ENCODE measurements at places on chromosomes 3 and 15.

DNA sequence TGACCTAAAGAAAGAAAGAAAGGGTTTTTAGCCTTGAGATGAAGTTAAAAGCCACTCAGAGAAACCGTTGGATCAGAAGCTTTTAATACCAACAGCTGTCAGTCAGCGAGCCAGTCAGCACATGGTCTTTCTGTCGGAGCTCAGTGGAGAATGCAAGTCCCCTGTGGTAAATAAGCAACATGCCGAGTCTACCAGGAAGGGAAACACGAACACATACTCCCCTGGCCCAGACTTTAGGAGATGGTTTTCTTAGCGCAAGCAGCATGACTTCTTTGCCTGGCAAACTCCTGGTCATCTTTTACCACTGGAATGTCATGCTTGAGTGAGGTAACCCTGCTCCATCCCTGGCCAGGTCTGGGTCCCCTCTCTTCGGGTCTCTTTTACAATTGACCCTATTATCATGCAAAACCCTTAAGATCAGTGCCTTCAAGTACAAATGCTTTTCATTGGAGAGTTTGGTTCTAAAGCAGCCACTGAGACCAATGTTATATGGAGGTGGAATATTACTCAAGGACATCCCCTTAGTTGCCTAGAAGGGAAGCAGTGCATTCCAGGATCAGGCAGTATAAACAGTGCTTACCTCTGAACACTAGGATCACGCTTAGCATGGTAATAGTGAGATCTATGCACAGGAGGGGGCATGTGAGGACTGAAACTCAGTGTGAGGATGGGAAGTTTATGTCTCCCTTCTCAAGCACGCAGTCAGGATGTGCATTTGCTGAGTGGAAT, 28.2 kb downstream of the SLCO3A1 start:
- no peak for DNase-seq

- peak; percentile 59 for DNase-seq
Measured at GRCh38 chr3:67790043-67790442, 135.6 kb upstream of the SUCLG2 start.

GRCh38 chr3:50154476-50154839, 666 bp upstream of the SEMA3F start:
- DNase-seq, result no peak

- no peak for DNase-seq
Measured at GRCh38 chr3:71464613-71465012, 118.9 kb downstream of the FOXP1 start.

DNA sequence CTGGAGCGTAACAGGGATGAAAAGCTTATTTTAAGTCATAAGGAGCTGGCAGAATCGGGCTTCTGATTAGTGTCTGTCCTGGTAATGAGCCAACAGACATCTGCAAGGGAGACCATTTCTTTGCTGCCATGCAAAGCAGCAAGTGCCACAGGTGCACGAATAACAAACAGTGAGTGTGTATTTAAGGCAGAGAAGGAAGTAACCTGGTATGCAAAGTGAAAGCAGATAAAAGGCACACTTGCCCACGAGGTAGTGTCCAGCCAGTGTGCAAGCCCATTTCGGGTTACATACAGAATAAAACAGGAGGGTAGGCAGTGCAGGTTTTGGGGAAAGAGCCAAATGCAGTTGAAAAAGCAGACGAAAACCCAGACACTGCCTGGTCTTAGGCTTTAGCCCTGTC, 1153.7 kb downstream of the SI start:
- DNase-seq, result no peak

DNA sequence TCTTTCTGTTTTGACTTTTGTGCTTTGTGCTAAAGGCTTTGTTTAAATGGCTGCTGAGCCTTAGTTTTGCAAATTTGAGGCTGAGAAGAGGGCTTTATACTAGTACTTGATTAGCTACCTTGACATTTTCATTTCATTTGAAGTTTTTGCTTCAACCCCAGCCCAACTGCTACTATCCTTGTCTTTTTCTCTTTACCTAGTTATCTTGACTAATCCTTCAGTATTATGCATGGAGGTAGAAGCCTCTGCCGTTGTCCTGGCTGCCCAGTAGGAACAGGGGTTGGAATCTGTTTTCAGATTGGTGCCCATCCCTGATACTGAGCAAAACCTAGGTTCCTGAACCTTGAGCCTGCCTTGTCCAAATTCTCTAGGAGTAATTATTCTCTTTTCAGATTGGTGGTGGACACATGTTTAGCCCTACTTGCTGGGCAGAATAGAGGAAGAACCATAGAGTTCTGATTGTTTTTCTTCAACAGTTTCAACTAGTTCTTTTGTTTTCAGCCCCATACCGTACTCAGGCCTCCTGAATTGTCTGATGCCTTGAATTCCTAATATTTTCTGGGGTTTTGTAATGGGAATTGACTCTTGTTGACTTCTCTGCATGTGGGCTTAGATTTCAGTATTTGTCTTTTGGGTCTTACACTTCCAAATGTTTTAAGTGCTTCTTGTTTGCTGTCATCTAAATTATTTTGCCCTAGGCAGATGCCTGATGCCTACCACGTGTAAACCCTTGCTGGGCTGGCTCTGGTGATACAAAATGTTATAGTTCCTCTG, 143.2 kb downstream of the DOCK3 start:
- DNase-seq, result no peak

- DNase-seq, result peak; percentile 78
Measured at GRCh38 chr3:150384296-150385212, 23.5 kb upstream of the TSC22D2 start.

DNA sequence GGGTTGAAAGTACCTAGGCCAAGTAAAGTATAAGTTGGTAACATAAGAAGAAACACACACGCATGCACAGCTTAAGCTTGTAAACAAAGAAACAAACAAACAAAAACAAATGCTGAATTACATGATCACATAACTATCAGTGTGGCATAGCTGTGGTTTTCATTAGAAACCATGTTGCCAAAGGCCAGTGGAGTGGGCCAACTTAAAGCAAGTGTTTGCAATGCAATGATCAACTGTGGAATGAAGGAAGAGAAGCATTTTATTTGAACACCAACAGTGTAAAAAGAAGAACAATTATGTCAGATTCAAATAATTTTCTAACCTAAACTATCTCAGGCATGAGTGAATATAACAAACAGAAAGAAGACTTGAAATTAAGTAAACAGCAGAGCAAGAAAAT, 199.4 kb upstream of the STRIT1 start:
- DNase-seq, result no peak

GRCh38 chr3:123660900-123661299, 76.0 kb upstream of the HACD2 start:
- no peak for DNase-seq

- no peak for DNase-seq
Measured at GRCh38 chr3:8457039-8457438, 44.6 kb upstream of the LMCD1 start.

- peak; percentile 75 for DNase-seq
Measured at GRCh38 chr15:49235446-49236124, 65.5 kb downstream of the GALK2 start.

DNA sequence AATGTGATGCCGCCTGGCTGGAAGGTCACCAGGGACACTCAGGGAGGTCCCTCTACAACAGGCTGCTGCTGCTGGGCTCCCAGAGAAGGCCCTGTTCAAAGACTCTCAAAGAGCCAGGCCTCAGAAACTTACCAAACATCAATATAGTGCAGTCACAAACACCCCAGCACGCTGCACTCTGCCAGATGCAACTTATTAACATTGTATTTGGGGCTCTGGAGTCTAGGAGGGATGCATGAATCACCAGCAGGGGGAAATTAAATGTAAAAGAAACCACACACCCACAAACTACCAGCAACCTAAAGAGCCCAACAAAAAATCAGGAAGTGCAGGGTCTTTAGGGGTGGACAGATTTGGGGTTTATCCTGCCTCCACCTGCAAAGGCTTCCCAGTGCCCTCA, 74.6 kb upstream of the SPATA12 start:
- DNase-seq, result no peak

DNA sequence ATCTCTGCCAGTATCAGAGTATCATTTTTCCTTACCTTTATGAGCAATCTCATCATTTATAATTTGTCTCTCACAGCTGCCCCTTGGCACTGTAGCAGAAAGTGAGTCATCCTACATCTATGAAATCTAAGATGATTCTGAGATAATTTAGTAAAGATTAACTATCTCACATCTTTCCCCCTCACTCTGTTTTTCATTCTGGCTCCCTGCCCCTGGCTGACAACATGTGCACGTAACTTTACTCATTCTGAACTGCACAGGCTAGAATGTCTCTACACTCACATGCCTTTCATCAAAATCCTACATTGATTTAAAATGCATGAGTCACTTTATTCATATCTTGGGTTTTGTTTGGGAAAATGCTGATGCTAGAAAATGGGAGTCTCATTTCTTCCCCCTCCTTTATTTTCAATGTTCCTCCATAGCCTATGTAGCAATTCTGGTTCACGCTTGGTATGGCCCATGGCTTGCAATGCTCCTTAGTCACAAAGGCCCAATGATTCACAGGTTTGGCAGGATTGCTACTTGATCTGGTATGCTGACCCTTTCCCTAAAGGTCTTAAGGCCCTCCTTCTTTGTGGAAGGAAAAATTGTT, 838.5 kb downstream of the TUSC7 start:
- DNase-seq, result no peak

- DNase-seq, result no peak
Measured at GRCh38 chr3:186079925-186080324, 29.0 kb downstream of the ETV5 start.

GRCh38 chr3:26628915-26629314, 6.3 kb downstream of the LRRC3B start:
- DNase-seq, result no peak

DNA sequence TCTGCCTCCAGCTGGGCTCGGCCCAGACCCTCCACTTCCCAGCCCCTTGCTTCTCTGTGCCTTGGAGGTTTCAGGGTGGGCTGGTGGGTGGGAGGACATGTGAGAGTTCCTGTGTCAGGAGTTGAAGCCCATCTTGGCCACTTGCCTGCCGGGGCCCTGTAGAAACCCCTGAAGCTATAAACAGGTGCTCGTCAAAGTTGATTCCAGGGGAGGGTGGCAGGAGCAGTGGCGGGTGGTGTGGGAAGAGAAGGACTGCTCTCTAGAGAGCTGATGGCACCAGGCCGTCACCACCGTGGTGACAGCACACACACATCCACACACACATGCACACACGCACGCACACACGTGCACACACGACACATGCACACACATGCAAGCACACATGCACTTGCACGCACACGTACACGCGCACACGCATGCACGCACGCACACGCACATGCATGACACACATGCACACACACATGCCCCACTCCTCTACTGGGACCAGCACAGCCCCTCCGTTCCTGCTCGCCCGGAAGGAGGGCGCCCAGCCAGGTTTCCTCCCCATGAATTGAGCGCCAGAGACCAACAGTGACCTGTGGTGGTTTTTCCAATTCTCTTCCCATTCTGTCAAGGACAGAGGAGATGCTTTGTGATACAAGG, 56.3 kb upstream of the CGNL1 start:
- no peak for DNase-seq

GRCh38 chr15:61987824-61988223, 72.4 kb downstream of the VPS13C start:
- DNase-seq, result no peak

DNA sequence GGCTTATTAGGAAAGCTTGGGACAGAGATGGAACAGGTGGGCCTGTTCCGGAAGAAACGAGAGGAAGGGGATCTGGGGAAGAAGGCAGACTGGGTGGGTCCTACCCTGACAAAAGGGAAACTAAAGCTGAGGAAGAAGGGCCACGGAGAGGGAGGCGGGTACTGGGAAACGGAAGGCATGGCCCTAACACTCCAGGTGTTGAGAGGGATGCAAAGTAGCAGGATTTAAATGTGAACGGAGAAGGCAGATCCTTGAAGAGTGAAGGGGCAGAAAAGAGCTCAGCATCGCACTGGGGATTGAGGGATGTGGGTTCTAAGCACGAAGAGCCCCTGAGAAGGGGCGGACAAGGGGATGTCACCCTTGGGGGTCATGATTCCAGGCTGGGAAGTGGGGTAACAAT, 735 bp downstream of the STIMATE start:
- DNase-seq, result no peak

DNA sequence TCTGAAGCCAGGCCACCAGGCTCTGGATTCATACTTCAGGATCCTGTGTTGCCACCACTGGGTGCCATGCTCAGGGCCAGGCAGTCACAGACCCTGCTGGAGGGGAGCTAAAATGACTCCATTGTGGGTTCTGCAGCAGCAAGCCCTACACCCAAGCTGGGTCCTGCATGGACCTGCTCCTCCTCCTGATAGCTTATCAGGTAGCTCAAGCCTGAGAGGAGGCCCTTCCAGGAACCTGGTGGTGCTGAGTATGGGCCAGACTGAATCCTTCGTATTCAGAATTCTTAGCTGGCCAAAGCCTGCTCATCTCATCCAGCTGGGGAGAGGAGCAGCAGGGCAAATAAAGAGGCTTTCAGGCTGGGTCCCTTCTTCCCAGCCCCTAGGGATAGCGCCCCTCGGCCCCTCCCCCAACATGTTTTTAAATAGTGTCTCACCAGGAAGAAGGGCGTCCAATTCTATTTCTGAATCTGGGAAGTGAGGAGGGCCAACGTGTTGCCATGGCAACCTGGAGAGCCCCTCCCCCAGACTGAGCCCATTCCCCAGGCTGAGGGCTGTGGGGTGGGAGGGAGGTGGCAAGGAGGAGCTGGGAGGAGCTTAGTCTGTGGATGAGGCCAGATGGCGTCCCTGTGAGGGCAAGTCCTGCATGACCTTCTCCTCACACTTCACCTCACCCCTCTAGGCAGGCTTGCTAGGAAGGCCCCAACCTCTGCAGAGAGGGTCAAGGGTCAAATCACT, 11.0 kb upstream of the CAMKV start:
- DNase-seq, result no peak

GRCh38 chr3:127204841-127205582, 12.1 kb downstream of the PRR23E start:
- no peak for DNase-seq

- no peak for DNase-seq
Measured at GRCh38 chr3:180571831-180572598, 29.9 kb upstream of the TTC14 start.

DNA sequence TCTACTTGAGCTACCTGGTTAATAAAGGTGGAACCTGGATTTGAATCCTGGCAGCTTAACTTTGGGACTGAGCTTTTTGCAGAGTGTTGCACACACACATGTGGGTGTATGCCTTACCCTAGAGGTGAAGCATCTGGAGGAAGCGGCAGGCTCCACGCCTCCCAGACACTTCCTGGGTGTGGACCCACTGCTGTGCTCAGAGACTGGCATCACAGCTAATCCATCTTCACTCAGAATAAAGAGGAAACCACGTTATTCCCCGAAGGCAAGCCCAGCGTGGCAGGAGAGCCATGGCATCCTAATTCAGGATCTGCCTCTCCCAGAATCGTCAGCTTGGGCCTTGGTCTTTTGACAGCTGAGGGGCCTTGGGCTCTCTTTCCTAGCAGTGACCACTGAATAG, 25.5 kb downstream of the CCDC13 start:
- no peak for DNase-seq

DNA sequence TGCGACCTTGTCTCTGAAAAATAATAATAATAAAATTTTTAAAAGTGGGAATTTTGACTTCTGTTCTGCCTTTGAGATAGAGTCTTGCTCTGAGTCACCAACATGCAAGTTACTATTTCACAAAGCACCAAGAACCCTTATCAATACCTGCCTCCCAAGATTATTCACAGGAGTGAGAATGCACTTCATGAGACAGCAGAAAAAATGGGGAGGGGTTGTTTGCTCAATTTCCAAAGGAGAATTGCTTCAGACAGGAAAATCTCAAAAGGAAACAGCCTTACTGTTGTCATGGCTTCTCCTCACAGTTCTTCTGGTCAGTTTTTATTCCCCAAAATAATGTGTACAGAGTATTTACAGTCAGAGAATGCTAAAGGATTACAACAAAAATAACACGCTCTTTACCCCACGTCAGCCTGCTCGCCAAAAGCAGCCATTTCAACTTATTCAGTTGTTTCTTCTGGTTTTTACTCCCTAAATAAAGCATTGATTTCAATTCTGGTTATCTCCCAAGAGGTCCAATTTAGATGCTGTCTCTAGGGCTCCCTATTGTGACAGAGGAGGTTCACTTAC, 89.0 kb downstream of the PPCDC start:
- no peak for DNase-seq

All from activated CD4-positive, alpha-beta T cell treated with anti-CD3 and anti-CD28 coated beads, Interleukin-10, Interleukin-2, amounts not matched to agents 100 ng/mL and 50 ng/mL, durations not matched to agents 16 hours and 8 hours (primary cell).